Kidney epithelial cell (primary cell): ENCODE measurements at places on chromosomes 3 and 15. TPM values are rescaled to one million over a fixed set of nuclear protein-coding genes. Genes with fewer than 3 reads are reported as not detected.

Gene CPLX3
- not detected in 2 replicates for total RNA-seq

Gene ZDHHC3
- 58.3 and 68.3 TPM in 2 replicates for total RNA-seq

Gene COLQ
- total RNA-seq = 0.13 and 0.41 TPM in 2 replicates

Gene SLC35A5
- total RNA-seq = 30.5 and 36.2 TPM in 2 replicates

Gene ABTB1
- total RNA-seq = 14.2 and 16.0 TPM in 2 replicates

DNA sequence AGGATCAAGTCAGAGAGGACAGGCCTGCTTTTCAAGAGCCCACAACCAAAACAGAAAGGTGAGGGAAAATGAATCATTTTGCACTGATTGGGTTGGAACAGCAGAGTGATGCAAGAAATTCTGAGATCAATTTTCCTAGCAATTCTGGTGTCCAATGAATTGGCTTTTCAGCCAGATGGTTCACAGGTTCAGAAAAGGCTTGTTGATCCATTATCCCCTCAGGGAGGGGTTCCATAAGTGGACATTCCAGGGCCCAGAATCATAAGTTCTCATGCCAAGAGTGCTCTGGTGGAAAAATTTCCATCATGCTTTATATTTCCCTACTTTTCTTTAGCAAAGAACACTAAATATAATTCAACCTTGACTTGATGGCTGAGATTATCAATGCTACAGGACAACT, 16.2 kb downstream of the RBP2 start:
- no peak for DNase-seq

GRCh38 chr3:126102011-126102410, 18.1 kb upstream of the SLC41A3 start:
- no peak for DNase-seq

DNA sequence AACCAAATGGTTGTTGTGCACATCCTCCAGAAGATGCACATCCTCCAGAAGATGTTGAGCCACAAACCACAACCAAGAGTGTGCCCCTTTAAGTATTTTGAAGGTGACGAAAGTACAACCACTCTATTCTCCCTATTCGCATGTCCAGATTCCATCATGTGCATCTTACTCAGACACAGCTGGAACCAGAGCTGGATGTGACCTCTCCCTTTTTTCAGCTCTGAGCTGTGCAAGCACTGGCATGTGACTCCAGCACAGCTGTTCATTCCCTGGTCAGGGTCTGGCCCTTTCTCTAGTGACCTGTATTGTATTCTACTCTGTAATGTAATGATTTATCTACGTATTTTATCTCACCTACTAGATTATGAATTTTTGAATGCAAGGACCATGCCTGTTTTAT, 29.3 kb upstream of the DLG1 start:
- DNase-seq = no peak

GRCh38 chr15:59180945-59181600, 25.6 kb upstream of the LDHAL6B start:
- DNase-seq = no peak

DNA sequence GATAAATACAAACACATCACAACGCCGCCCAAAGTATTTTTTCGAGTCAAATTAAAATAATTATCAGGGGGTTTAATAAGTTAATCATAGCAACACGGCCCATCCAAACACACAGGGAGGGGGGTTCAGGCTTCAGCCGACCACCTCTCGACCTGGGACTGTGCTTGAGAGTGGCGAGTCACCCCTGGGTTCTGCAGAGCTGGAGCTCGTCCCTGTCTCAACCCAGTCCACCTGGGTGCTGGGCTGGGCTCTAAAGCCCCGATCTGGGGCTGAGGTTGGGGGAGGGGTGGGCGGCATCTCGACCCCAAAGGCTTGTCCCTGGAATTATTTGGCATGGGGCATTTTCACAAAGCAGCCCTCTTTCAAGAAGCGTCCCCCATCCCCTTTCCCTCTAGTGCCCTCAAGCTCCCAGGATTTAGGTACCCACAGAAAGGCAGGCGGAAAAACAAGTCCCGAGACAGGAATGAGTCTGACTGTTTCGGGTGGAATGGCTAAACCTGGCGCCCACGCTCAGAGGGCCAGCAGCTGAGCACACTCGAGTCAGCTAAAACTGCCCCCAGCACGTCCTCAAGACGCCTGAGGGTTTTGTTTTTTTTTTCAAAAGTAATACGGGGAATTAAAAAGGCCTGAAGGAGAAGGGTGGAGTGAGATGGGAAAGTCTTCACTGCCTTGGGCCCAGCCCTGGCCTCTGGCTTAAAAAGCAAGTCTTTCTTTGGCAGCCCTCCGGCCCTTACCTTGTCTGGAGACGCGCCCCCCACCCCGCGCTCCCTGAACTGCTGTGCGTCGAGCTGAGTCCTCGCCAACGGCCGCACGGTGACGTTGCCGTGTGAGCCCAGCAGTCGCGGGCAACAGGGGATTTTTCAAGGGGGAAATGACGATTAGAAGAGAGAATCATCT, 32.5 kb downstream of the NR2F2 start:
- no peak for DNase-seq

DNA sequence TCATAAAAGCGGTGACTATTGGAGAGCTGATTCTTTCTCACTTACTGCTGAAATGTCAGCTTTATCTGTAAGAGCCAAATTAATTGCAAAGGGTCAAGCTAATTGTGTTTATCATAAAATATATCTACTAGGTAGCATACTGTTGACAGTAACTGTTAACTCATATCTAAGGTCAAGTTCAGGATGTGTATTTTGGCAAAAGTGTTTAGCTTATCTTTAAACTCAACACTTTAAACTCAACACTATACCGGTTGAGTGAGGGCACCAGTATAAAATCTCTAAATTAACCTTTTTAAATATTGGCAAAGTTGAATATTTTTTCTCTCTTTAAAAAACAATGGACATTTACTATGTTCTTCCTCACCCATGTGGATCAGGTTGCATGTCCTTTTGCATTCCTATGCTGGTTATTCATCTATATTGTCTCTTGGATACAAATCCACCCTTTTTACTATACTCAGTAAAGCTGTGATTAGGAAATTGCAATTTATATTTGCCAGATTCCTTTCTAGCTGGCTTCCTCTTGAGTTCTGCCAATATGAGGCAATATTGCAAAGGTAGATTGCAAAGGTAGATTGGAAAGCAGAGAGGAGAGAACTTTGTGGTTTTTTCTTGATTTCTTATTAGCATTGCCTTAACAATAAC, 344.6 kb upstream of the DCBLD2 start:
- no peak for DNase-seq

DNA sequence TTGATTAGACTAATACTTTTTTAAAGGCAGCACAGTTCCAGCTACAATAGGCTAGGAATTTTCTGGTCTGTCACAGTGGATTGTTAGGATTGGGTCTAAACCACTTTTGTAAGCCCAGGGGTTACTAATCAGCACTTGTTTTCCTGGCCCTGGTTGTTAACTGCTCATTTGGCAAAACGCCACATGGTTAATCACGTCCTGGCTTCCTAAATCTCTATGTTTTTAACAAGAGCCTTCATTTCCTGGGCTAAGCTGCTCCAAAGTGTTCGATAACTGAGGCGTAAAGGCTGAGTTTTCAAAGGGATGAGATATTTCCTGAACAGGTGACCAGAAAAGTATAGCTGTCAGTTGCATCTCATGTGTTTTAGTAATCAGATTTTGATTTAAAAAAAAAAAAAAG, 38.9 kb upstream of the CLRN1 start:
- peak; percentile 34 for DNase-seq

DNA sequence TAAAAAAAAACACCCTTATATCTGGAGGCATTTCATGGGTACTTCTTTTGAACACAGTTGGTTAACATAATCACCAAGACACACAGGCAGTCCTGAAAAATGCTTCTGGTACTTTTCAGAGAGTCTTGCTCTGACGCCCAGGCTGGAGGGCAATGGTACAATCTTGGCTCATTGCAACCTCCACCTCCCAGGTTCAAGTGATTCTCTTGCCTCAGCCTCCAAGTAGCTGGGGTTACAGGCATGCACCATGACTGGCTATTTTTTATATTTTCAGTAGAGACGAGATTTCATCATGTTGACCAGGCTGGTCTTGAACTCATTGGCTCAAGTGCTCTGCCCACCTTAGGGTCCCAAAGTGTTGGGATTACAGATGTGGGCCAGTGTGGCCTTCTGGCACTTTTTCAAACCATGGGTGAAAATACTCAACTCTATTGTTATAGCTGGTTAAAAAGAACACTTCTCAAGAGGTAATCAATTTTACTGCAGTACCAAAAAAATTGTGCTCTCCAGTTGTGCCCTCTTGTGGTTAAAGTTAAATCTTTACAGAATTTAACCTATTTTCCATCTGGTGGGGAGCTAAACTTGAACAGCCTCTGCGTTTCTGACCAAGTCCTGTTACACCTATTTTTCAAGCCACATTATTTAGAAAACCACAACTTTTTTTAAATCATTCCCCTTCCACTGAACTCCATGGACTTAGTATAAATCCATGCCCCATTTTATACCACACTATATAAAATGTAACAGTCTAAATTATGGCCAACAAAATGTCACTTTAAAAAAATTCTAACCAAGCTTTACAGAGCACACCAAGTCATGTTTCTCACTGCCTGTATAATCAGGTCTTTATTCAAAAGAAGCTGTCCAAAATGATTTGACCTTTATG, 1.2 kb upstream of the SNAPC5 start:
- no peak for DNase-seq

DNA sequence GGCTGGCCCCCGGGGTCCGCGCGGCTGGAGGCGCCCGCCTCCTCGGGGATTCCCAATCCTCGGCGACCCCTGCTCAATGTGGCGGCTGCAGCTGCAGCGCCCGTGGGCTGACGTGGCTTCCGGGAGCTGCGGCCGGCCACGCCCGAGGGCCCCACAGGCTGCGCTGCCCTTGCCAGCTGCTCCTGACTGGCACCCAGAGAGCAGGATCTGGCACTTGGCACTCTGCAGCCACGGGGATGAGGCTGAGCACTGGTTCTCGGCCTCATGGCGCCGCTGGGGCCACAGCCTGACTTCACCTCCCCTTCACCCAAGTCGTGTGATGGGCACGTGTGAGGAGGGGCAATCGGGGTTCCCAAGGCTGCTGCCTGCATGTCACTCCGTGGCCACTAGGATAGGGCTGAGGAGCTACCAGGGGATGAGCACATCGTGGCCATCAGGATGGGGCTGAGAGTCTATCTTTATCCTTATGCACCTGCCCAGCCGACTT, 267.8 kb upstream of the FRG2C start:
- DNase-seq = no peak

DNA sequence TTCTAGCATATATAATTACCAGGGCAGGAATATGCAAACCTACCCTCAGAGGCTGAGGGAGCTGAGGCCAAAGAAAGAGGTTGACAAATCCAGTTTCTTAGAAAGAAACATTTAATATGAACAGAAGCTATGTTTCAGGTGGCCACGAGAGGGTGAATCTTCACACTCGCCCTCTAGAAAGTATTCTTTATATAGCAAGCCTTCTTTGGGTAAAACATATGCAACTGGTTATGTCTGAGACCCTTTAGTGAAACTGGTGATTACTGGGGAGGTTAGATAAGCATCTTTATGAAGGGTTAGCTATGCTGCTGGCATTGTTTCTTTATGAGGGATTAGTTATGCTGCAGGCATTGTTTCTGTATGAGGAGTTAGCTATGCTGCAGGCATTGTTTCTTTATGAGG, 50.7 kb upstream of the GOLGA6L2 start:
- DNase-seq = no peak

GRCh38 chr3:83523470-83524073, 1435.2 kb upstream of the CADM2 start:
- peak; percentile 23 for DNase-seq

DNA sequence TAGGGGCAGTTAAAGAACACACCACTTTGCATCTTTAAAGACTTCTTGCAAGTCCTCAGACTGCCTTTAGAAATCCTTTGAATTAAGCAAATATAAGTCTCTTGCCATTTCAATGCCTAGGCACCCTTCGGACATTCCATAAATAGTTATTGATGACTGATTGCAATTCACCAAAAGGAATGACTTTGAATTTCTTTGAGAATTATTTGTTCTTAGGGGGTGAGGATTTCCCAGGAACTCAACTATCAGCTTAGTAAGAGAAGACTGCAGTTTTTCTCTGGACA, 495 bp upstream of the MYEF2 start:
- no peak for DNase-seq

DNA sequence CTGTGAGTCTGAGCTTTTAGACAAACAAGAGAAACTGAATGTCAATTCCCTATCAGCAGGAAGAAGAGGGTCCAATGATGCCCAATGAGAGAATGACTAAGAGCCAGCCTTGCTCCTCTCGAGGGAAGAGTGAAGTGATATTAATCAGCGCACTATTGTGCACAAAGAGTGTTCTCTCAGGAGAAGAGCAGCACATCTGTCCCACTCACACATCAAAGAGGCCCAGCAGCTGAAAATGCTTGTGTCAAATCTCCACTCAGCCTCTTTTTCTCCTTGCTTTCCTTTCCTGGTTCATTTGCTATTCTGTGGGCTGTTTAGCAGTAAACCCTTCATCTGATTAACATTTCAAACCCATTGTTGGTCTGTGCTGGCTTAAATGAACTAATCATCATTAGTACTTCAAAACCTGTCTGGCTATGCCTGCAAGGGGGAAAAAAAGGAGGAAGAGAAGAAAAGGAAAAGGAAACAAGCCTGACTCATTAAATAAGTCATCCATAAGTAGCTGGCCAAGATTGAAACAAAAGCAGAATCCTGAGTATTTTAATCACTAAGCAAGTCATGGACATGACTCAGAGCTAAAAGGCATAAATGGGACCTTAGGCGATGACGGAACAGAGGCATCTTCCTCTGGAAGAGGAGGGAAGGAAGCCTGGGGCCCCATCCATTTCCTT, 912.7 kb downstream of the TUSC7 start:
- peak; percentile 85 for DNase-seq

DNA sequence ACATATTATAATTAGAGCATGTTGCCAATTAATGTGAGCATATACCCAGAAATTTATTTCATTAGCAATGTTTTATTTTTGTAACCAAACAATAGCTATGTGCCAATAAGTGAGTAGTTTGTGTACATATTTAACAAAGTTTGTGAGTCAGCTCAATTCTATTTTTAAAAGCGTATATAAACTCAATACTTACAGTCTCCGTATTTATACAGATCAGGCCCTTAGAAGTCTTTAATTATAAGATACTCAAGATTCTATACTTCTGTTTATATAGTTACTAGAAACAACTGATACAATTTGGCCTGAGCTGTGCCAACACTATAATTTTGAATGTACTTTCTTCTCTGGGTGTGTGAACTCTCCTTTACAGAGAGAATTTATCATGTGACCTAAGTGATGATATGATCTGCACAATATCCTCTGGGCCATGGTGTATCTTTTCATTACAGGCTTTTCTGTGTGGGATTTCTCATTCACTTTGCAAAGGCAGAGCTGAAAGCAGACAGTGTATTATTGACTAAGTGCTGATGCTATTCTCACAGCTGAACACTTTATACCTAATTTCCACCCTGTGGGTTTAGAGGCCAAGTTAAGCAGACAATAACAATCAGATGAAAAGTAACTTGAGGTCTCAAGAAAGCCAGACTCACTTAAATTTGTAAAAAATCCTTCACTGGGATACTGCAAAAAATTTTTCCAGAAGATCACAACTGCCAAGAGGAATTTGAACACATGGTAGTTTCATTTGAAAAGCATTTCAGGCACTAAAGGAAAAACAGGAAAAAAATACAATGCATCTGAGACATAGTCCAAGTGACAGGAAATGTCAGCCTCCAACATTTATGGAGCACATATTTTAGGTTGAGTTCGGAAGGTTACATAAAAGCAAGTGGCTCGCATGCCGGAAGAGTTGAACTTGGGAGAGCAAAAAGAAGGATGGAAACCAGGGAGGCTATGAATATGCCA, 277.9 kb upstream of the SEMA6D start:
- DNase-seq = no peak
